ENCODE measurements at places on chromosomes 6 and 20.

GRCh38 chr6:165049362-165049761 is 260.0 kb downstream of the C6orf118 start:
- no peak for DNase-seq

DNA sequence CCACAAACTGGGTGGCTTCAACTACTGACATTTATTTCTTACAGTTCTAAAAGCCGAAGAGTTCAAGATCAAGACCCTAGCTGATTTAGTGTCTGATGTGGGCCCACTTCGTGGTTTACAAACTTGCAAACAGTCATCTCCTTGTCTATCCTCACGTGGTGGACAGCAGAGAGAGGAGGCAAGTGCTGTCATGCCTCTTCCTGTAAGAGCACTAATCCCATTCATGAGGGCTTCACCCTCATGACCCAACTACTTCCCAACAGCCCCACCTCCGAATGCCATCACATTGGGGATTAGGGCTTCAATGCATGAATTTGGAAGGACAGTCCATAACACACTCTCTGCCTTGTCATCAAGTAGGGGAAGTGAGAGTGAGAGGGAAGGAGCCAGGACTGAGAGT is 15.6 kb upstream of the ISM1 start:
- DNase-seq = no peak

- DNase-seq = peak; percentile 73
These were observed 39.5 kb downstream of the PIGU start for GRCh38 chr20:34637245-34638038.

GRCh38 chr6:125356884-125357283 is 55.1 kb upstream of the HDDC2 start:
- no peak for DNase-seq

DNA sequence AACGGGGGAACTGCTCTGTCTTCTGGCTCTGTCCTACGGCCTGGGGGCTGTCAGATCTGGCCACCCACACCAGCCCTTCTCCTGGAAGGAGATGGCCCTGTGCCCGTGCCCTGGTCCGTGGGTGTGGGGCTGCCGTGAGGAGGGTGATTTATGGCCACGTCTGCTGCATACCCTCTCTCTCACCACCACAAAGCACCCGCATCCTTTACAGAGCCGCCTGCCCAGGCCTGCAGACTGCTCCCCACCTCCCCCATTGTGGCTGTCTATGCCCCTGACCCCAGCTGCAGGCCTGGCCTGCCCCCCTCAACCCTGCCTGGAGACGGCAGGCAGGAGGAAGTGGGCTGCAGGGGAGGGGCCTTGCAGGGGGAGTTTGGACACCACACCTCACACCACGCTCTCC is 72.7 kb upstream of the GATA5 start:
- DNase-seq = no peak

DNA sequence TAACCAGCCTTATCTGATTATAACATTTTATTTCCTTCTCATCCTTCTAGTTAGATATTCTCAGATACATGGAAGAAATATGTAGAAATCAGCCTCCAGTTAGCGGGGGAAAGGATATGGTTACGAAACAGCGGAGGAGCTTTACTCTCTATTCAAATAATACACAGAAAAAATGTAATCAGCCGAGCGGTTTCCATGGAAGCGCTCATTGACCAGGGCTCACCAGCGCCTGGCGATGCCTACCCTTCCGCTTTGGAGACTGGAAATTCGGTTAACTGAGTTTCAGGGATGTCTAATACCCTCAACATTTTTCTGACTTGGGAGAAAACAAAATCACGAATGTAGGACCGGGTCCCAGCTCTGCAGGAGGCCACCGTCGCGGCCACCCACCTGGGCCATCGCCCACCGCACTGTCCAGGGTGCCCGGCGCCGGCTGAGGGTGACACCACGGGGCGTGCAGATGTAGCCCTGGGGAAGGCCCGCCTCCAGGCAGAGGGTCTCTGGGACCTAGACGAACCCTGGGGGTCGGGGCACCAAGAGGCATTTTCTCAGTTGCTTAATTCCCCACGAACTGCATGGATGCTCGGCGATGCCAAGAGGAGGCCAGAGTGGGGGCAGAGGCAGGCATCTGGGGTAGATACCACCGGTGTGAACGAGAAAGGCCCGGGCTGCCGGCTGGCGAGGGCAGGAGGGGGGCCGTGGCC is 1.7 kb downstream of the PRR18 start:
- DNase-seq = no peak

DNA sequence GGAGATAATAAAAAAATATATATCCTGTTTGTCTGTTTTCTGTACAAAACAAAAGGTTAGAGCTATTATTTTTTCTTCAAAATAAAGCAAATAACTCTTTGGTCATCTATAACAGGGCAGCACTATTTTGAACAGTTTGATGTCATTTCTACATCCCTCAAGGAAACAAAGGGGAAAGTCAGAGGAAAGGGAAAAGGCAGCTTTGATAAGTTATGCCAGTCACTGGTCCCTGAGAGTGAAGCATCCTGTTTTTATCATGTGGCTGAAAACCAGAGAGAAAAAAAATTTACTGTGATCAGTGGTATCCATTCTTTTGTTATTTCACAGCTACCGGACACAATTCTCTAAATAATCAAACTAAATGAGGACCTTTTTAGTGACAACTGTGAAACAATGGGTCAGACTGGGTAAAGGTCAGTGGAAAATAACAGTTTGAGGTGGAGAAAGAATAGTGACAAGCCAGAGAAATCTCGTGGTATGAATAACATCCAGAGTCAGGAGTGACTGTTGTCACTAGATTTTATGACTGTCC is 356.0 kb downstream of the HDGFL1 start:
- DNase-seq = no peak
